ENCODE measurements at places on chromosomes 3 and 15. TPM values are rescaled to one million over a fixed set of nuclear protein-coding genes. Genes with fewer than 3 reads are reported as not detected.

Gene GOLGA6D
- 0.14 TPM for total RNA-seq

Gene HESX1
- total RNA-seq = 1.5 TPM

Gene GUCA1C
- total RNA-seq = not detected

Gene CLEC3B
- not detected for total RNA-seq

Gene MUC4
- total RNA-seq = 0.32 TPM

Gene WDR73
- total RNA-seq = 6.9 TPM

Gene POLQ
- total RNA-seq = 28.7 TPM

Gene IL20RB
- total RNA-seq = 1.9 TPM

Gene OXNAD1
- 47.7 TPM for total RNA-seq

Gene DTX3L
- total RNA-seq = 65.2 TPM

Gene FBXO40
- total RNA-seq = not detected

Gene CMTM8
- 7.8 TPM for total RNA-seq

Gene TRAK1
- 19.1 TPM for total RNA-seq

Gene PTH1R
- not detected for total RNA-seq

Gene ZPLD1
- not detected for total RNA-seq

Gene RTF1
- total RNA-seq = 29.4 TPM

Gene PARP3
- total RNA-seq = 17.0 TPM

Gene ZNF770
- 53.0 TPM for total RNA-seq

Gene SKOR1
- not detected for total RNA-seq

Gene ZIC1
- total RNA-seq = not detected

Gene SCAMP5
- 11.4 TPM for total RNA-seq

Gene IMPG2
- total RNA-seq = 0.09 TPM

Gene WDR93
- not detected for total RNA-seq

Gene CCR8
- 0.36 TPM for total RNA-seq

Gene C3orf85
- total RNA-seq = not detected
